CD4-positive, alpha-beta T cell treated with Interleukin-15 for 4 hours (primary cell): ENCODE measurements at places on chromosomes 4 and X.

GRCh38 chr4:169220854-169221411, 49.8 kb downstream of the SH3RF1 start:
- no peak for DNase-seq

- no peak for DNase-seq
Observed at GRCh38 chr4:1216076-1216614, 32.8 kb downstream of the CTBP1 start.

- DNase-seq: no peak
Observed at GRCh38 chrX:18557879-18558278, 114.0 kb downstream of the RS1 start.

DNA sequence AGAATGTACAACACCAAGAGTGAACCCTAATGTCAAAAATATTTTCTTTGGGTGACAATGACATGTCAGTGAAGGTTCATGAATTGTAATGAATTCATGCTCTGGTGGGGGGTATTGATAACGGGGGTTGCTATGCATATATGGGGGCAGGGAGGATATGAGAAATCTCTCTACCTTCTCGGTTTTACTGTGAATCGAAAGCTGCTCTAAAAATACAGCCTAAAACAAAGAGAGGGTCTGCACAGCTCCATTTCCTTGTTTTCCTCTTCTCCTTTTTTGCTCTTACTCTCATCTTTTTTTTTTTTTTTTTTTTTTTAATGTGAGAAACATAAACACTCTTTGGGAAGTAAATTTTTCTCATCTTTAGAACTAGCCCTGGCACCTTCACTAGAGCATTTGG, 85.8 kb downstream of the DCTD start:
- DNase-seq: no peak

- no peak for DNase-seq
Observed at GRCh38 chr4:3871881-3872833, 106.0 kb downstream of the ADRA2C start.

GRCh38 chr4:79173186-79173585, 152.7 kb downstream of the NAA11 start:
- DNase-seq: no peak

GRCh38 chr4:31146366-31146765, 426.2 kb downstream of the PCDH7 start:
- no peak for DNase-seq

DNA sequence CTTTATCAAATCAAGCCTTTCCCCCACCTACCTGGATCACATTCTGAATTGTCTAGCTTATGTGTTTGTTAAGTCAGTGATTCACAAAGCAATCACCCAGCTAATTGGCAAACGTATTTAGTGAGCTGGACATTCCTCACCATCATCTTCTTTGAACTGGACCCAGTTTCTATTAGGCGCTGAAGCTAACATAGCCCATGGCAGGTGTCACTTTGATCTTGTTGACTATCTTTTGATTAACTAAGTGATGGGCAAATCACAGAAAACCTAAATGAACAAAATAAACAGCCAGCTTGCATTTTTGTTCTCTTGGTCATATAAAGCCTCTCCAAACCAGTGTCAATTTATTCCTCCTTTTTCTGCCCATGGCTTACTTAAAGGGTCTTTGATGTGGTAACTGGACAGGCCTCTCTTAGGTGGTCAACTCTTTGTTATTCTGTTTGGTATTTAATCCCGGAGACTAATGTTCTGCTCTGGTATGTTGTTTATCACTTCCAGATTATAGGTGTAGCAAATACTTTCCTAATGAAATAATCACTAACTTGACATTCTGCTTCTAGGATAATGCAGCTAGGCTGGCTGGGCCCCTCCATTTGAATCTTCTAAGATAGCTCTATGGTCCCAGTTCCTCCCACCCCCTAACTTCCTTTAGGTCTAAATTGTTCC, 105.3 kb upstream of the SMIM10 start:
- DNase-seq: no peak
